Effector memory CD8-positive, alpha-beta T cell (primary cell): ENCODE measurements at places on chromosomes 11 and 22.

GRCh38 chr22:41382610-41383009 is 868 bp downstream of the TEF start:
- no peak for DNase-seq
- peak overlapping the region; percentile 88 for H3K4me3 ChIP-seq
- peaks cover 12% of the 10 kb centered on the region for H3K4me1 ChIP-seq
- H3K27me3 ChIP-seq: no peaks in the 10 kb centered on the region

DNA sequence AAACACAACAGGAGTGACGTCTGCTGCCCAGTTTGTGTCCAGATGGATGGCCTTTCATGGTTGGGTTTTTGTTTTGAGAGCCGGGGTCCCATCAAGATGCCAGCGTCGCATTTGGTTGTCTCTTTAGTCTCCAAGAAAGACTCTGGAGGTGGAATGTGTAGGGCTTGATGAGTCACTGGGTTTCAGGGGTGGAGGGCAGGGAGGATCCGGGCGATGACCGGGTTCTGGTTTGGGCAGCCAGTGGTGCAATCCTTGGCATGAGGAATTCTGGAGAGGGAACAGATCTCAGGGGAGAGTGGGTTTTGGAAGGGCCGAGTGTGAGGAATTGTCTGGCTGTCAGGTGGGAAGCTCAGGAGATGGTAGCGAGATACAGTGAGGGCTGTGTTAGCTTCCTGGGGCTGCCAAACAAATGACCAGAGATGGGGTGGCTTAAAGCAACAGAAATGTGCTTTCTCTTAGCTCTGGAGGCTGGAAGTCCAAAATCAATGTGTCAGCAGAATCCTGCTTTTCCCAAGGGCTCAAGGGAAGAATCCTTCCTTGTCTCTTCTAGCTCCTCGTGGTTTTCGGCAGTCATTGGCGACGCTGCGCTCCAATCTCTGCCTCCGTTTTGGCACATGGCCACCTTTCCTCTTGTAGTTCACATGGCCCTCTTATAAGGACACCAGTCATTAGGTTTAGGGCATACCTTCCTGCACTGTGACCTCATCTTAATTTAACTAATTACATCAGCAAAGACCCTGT is 26.4 kb upstream of the PPFIA1 start:
- no peaks in the 10 kb centered on the region for H3K36me3 ChIP-seq
- no peak overlapping the region for H3K27ac ChIP-seq
- H3K4me1 ChIP-seq: no peaks in the 10 kb centered on the region
- peaks cover 54% of the 10 kb centered on the region for H3K27me3 ChIP-seq

DNA sequence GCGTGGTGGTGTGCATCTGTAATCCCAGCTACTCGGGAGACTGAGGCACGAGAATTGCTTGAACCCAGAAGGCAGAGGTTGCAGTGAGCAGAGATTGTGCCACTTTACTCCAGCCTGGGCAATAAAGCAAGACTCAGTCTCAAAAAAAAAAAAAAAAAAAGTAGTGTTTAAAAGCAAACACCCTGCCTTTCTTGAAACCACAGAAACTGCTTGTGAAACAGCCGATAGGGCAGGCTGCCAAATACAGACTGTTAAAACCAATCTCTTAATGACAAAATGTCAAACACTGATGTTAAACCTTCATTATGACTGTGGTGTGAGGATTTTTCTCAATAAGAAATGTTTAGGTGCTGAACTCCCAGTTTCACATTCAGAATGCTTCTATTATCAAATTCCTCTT is 27.3 kb downstream of the MARK2 start:
- no peaks in the 10 kb centered on the region for H3K27me3 ChIP-seq
- peaks cover 77% of the 10 kb centered on the region for H3K4me1 ChIP-seq
- peaks cover 13% of the 10 kb centered on the region for H3K36me3 ChIP-seq
- DNase-seq: peak; percentile 78

GRCh38 chr11:75603791-75604736 is 42.0 kb downstream of the SERPINH1 start:
- H3K36me3 ChIP-seq: no peaks in the 10 kb centered on the region
- no peaks in the 10 kb centered on the region for H3K4me1 ChIP-seq
- peaks cover 37% of the 10 kb centered on the region for H3K27me3 ChIP-seq
- DNase-seq: no peak

- H3K4me1 ChIP-seq: peaks cover 74% of the 10 kb centered on the region
- peak overlapping the region; percentile 73 for H3K4me3 ChIP-seq
Measured at GRCh38 chr11:85752201-85752889, 58.6 kb downstream of the SYTL2 start.

DNA sequence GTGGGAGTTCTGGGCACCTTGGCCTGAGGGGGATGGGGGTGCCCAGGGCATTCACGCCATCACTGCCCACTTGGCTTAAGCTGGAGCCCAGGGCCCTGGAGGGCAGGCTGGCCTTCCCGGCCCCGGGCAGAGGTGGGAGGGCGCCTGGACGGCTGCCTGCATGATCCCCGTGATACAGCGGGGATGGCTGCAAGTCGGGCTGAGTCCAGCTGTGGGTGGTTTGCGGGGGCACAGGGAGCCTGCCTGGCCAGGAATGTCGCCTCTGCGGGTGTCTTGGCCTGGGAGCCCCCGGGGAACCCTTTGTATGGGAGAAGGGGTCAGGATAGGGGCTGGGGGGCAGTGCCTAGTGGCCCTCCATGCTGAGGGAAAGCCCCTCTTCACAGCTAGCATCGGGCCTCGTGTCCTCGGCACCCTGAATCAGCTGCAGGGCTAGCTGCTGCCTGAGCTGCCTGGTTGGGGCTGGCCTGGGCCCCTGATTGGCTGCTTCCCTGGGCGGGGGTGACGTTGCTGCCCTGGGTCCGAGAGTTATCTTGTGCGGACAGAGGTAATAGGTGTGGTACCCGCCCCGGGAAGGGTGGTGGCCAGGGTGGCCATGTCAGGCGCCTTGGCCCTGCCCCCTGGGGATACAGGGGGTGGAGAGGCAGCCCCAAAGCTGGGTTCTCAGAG is 8.3 kb downstream of the BRSK2 start:
- peaks cover 14% of the 10 kb centered on the region for H3K27me3 ChIP-seq
- H3K36me3 ChIP-seq: no peaks in the 10 kb centered on the region
- H3K27ac ChIP-seq: no peak overlapping the region
- H3K4me1 ChIP-seq: peaks cover 2% of the 10 kb centered on the region

DNA sequence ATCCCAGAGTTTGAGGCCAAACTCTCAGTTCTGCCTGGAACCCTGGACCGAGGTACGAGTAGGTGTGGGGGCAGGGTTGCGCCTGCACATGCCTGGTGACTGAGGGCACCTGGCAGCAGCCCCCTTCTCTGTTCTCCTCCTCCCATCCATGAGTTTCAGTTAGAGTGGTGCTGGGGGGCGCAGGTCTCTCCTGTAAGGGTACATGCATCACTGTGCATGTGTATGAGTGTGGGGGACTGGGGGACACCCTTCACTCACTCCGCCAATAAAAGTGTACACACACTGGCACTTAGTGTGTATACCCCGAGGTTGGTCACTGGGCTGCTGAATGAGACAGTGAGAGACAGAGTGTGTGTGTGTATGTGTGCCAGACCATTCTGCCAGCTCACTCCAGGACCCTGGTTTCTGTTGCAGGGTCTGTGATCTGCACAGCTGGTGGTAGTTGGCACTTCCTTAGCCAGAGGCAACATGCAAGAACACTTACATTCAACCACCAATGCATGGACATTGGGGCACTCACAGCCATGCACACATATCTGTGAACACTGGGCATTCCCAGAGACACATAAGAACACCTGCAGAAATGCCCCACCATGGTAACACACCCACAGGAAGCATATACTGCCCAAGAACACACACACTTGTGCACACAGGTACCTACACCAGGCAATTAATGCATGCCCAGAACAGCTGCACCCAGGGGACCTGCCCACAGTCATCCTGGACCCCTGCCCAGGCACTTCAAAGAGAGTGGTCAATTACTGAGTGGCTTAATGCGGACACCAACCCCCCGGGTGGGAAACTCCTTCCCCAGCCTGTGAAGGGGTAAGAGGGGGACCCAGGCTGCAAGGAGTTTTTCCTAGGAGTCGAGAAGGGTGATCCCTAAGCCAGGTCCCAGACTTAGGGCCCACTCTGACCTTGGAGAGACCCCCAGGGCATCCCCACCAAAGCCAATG is 1.2 kb upstream of the NRXN2 start:
- peaks cover 11% of the 10 kb centered on the region for H3K4me1 ChIP-seq
- peak overlapping the region; percentile 41 for H3K27ac ChIP-seq
- no peak for DNase-seq
- peaks cover 37% of the 10 kb centered on the region for H3K27me3 ChIP-seq

DNA sequence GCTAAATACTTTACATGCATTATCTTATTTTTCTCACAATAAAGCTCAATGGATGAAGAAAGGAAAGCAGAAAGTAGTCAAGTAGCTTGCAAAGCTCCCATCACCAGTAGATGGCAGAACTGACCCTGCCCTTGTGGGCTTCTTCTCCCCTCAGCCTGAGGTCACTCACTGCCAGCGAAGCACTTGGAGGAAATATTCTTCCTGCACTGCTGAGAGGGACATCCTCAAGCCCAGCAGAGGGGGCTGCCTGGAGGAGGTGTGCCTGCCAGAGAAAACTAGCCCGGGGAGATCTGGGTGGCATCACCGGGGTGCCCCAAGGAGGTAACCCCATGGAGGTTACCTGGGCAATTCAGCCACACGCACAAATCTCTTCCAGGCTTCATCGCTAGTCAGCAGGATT is 6.6 kb downstream of the APOL4 start:
- no peaks in the 10 kb centered on the region for H3K36me3 ChIP-seq
- peak; percentile 30 for DNase-seq
- H3K4me1 ChIP-seq: no peaks in the 10 kb centered on the region
- peaks cover 45% of the 10 kb centered on the region for H3K27me3 ChIP-seq
- no peak overlapping the region for H3K27ac ChIP-seq

DNA sequence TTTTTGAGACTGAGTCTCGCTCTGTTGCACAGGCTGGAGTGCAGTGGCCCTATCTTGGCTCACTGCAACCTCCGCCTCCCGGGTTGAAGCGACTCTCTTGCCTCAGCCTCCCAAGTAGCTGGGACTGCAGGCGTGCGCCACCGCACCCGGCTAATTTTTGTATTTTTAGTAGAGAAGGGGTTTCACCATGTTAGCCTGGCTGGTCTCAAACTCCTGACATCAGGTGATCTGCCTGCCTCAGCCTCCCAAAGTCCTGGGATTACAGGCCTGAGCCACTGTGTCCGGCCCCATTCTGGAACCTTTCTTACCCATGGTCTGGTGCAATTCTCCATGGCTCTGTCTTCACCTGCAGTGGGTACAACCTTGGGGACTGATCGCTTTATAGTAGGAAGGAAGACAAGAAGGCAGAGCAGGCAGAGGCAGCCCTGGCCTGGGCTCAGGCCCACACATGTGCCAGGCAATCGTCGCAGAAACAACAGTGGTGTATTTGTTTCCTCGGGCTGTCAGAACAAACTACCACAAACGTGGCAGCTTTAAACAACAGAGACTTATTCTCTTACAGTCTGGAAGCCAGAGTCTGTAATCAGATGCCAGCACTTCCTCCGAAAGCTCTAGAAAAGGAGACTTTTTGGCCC is 4.0 kb upstream of the PTGDR2 start:
- H3K27me3 ChIP-seq: peaks cover 8% of the 10 kb centered on the region
- H3K4me1 ChIP-seq: peaks cover 7% of the 10 kb centered on the region
- H3K36me3 ChIP-seq: no peaks in the 10 kb centered on the region

GRCh38 chr22:46824344-46824909 is 62.0 kb downstream of the TBC1D22A start:
- H3K36me3 ChIP-seq: peaks cover 6% of the 10 kb centered on the region
- peak overlapping the region; percentile 91 for H3K27ac ChIP-seq
- no peak for DNase-seq

- H3K4me1 ChIP-seq: no peaks in the 10 kb centered on the region
- H3K27me3 ChIP-seq: no peaks in the 10 kb centered on the region
- H3K36me3 ChIP-seq: peaks cover 3% of the 10 kb centered on the region
- no peak overlapping the region for H3K4me3 ChIP-seq
- no peak overlapping the region for H3K27ac ChIP-seq
- DNase-seq: no peak
Measured at GRCh38 chr22:49951986-49952896, 8.3 kb upstream of the PIM3 start.

DNA sequence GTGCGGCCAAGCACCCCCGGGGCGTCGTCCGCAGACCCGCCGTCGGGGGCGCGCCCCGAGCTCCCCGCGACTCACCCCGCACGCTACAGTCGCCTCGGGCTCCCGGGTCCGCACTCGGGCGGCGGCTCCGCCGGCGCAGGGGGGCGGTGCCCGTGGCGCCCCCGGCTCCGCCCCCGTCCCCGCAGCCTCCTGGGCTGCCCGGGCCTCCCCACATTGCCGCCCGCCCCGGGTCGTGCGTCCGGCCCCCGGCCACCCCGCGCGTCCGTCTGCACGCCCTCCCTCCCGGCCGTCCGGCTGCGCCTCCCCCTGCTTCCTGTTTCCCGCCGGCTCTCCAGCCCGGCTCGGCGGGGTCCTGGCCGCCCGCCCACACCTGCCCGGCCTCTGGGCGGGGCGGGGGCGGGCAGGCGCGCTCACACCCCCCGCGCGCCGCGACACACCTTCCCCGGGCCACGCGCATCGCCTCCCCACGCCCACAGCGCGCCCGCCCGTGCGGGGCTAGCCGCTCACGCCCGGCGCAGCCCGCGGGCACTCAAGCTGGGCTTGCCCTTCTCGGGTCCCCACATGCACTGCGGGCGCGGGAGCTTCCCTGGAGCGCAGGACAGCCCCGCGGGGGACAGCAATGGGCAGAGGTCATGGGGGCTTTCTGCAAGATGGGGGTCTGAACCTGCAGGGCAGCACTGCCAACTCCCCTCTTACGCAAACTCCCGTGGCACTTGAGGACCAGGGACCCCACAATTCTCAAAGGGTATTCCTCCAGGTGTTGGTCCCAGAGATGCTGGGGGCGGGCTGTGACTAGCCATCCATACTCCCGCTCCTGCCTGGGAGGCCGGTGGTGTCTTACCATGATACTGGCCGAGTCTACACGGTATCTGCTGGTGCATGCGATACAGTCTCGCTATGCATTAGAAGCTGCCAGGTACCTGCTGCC is at the start of gene CARD10:
Gene CARD10, minus strand, starts transcription at position 148 of the 928 bp plus-strand sequence. CDS start 215 bp downstream, outside the sequence.
- H3K36me3 ChIP-seq: no peaks in the 10 kb centered on the region
- peaks cover 47% of the 10 kb centered on the region for H3K27me3 ChIP-seq
- DNase-seq: no peak
- H3K4me1 ChIP-seq: peaks cover 5% of the 10 kb centered on the region
- no peak within 1 kb of the TSS for H3K27ac ChIP-seq

- peaks cover 29% of the 10 kb centered on the region for H3K36me3 ChIP-seq
- H3K27me3 ChIP-seq: no peaks in the 10 kb centered on the region
- H3K4me3 ChIP-seq: no peak overlapping the region
- H3K27ac ChIP-seq: no peak overlapping the region
- peaks cover 26% of the 10 kb centered on the region for H3K4me1 ChIP-seq
- no peak for DNase-seq
Measured at GRCh38 chr11:65591939-65592857, 3.4 kb downstream of the KCNK7 start.
